ENCODE measurements at places on chromosomes 16 and 17.

DNA sequence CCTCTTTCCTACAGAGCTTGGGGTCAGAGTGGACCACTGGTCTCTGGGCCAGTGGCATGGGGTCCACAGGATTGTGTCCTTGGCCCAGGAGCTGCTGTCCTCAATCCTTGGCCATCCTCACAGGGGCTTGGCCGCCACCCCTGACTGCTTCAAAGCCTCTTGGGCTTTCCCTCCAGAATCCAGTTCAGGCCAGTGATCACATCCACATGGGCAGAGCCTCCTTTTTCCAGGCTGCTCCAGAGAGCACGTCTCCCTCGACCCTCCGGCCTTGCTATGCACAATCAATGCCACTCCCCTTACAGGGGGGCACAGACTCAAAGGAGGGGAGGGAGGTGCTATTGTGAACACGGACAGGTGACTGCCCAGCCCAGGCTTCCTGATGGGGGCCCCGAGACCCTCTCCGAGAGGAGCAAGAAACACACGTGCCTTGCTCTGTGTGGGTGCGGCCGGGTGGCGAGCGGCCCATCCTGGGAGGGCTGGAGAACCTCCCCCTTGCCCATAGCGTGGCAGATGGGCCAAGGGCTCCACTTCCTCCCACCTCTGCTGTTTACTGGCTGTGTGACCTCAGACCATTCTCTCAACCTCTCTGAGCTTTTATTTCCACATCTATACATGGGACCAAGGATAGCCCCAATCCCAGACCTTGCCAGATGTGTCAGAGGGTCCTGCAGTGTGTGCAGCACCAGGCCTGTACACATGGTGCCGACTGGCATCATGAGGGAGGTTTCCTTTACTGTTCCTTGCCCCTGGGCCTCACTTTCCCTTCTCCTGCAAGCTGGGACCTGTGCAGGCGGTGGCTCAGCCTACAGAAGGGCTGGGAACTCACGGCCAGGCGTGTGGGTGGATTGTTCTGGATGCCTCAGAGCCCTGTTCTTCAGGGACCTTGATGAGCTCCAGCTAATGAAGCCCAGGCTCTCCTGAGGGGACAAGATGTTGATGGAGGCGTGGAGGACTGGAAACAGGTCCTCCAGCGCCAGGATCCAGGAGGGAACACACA lies 229.0 kb upstream of the GSE1 start:
- DNase-seq, result no peak

- no peak for DNase-seq
Observed at GRCh38 chr16:53541326-53541725, 38.3 kb upstream of the AKTIP start.

GRCh38 chr16:8901320-8901861 lies 19.2 kb downstream of the LITAFD start:
- no peak for DNase-seq

GRCh38 chr16:24736758-24737157 lies 7.3 kb downstream of the TNRC6A start:
- no peak for DNase-seq

- DNase-seq, result no peak
Observed at GRCh38 chr17:7508145-7508544, 24.0 kb downstream of the POLR2A start.

DNA sequence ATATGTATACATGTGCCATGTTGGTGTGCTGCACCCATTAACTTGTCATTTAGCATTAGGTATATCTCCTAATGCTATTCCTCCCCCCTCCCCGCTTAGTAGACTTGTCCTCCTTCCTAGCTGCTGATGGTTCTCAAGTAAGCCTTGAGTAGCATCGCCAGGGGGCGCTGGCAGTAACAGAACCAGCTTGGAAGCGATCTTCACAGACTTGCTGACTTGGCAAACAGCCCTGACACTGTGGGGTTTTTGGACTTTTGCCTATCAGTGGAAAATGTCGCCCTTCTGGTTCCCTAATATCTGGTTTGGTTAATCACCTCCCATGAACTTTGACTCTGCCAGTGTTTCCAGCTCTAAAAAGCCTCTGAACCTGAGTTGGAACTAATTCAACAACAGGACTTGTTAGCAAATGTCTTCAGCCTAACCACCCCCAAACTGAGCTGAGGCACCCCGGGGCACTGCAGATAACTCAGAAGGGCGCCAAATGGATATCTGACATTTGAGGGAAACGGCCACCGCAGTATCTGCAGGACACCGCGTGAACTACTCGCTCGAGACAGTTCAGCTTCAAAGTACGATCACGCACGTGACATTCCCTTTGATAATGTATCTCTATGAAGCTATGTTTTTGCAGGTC lies 15.4 kb upstream of the SPATA32 start:
- DNase-seq, result peak; percentile 96

DNA sequence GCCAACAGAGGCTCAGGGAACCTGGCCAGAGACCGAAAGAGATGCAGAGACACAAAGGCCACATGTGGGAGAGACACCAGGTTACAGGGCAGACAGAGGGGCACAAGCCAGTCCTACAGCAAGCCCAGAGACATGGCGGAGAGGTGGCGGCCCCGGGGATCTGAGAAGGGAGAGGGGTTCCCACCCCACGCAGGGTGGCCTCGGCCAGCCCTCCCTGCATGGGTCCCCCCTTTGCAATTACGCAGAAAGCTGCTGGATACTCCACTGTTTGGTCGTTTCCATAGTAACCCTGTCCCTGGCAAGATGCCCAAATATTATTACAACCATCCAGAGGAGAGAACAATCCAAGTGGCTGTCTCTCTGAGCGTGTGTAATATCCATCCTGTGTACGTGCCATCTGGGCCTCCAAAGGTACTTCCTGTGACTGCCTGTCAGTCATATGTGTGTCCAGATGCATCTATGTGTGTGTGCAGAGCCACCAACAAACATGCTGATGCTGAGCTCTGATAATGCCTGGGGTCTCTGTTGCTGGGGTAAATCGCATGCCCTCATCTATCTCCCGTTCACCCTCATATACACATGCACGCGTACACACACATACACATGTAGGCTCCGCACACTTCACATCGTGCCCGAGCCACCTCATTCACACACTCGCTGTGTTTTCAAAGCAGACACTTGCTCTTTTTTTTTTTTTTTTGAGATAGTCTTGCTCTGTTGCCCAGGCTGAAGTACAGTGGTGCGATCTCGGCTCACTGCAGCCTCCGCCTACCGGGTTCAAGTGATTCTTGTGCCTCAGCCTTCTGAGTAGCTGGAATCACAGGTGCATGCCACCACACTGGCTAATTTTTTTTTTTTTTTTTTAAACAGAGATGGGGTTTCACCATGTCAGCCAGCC lies 5.5 kb downstream of the PCGF2 start:
- no peak for DNase-seq

DNA sequence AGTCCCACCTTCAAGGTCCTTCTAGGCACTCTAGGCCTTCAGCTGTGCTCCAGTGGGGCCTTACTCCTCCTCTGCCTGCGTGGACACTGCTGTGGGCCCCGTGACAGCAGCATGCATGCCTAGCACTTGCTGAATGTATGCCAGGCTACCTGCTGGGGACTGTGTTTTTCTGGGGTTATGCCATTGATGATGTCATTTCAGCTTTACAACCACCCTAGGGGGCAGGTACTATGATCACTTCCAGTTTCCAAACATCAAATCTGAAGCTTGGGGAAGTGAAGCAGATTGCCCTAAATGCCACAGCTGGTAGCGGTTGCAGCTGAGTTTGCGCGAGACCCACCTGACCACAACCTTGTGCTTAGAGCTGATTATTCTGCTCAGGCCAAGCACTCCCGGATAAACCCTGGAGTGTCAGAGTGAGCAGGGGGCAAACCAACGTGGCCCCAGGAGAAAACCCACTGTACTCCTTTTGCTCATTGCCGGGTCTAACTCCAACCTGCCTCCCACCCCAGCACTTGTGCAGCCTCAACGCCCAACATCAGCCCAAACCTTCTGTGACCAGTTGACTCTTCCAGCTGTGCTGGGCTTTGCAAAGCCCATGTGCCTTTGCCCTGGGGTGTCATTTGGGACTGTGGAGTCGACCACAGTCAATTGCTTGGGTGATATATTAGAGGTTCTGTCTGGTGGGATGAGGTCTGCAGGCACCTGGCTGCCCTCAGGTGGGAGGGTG lies 168.4 kb downstream of the ENGASE start:
- DNase-seq, result no peak

DNA sequence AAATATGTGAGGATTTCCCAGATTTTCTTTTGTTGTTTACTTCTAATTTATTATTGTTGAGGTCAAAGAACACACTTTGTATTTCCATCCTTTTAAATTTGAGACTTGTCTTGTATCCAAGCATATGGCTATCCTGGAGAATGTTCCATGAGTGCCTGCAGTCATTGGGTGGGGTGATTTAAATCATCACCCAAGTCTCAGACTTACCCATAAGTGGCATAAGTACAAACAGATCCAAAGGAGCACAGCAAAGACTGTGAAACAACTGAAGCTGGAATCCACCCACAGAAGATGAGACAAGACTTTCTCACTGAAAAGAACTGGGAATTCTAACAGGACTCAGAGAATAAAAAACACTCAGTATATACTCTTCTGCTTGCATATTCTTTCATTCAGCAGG lies 239.9 kb downstream of the CEP112 start:
- no peak for DNase-seq

- peak; percentile 49 for DNase-seq
Observed at GRCh38 chr17:75428543-75429469, 23.3 kb upstream of the GRB2 start.

DNA sequence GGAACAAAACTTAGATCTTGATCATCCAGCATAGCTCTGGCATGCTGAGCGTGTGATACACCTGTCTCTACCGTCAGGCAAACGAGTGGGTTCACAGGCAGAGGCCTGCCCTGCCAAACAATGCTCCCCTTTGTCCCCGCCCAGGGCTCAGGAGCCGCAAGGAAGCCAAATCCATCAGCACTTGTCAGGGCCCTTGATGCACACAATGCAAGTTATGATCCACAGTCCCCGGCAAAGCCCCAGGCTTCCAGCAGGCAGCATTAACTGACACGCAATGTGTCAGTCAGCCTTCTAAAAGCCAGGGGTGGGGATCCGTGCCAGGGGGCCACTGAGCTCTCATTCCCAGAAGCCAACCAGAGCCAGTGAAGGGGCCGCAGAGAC lies 460.9 kb downstream of the SLC39A11 start:
- DNase-seq, result no peak

GRCh38 chr16:4855804-4856203 lies 8.5 kb downstream of the UBN1 start:
- DNase-seq, result no peak

DNA sequence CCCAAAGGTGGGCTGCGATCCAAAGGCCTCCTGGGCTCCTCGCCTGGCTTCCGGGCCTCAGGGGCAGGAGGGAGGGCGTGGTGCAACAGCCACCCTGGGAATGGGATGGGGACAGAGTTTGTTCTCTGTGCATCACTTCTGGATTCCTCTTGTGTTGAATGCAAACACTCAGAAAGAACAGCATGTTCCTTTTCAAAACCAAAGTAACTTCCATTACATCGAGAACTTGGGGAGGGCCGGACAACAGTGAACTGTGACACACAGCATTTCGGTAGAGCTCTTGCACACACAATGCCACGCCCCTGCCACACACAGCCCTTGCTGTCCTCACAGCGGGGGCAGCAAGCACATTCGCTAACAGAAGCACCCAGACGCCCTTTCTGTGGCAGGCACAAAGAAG lies 36.1 kb upstream of the FASN start:
- no peak for DNase-seq

- no peak for DNase-seq
Observed at GRCh38 chr17:50832267-50832863, 3.0 kb upstream of the WFIKKN2 start.

GRCh38 chr17:45325810-45326209 lies 9.0 kb upstream of the MAP3K14 start:
- DNase-seq, result no peak

- no peak for DNase-seq
Observed at GRCh38 chr16:53792161-53792951, 88.4 kb downstream of the FTO start.

- peak; percentile 97 for DNase-seq
Observed at GRCh38 chr17:81512562-81513371, at the start of gene ACTG1. ACTG1 (minus strand) TSS chr17:81512799; CDS start chr17:81512354, 445 bp downstream.

DNA sequence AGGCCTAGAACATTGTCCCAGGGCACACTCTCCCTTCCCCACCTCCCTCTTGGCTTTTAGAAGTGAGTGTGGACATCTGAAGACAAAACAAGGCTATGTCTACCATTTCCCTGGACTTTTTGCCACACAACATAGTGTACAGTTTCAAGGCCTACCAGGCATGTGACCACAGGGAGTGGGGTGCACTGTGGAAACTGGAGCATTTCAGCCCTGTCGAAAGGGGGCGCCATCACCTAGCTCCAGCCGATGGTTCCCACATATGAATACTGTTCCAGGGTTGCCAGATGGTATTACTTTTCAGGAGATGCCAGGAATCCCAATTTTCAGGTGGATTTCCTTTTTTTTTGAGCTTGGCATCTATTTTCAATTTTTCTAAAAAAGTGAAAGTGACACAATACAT lies 140.7 kb downstream of the KATNIP start:
- DNase-seq, result peak; percentile 66

GRCh38 chr16:67531247-67531646 lies 2.6 kb downstream of the RIPOR1 start:
- no peak for DNase-seq

DNA sequence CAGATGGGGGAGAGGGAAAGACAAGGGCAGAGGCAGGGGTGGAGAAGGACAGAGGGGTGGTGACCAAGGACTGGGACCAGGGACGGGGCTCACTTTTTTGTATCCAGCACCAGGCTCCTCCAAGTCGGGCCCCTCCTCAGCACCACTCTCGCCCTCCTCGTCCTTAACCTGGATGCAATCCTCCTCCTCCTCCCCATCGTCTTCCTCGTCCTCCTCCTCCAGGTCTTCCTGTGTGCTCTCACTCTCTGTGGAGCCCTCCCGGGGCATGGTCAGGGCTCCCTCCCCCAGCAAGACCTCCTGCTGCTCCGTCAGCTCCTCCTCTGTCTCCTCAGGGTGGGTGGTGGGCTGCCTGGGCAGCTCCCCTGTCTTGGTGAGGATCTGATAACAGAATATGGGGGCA lies 16.8 kb downstream of the G6PC3 start:
- no peak for DNase-seq

- no peak for DNase-seq
Observed at GRCh38 chr16:8569650-8570346, 20.5 kb downstream of the TMEM114 start.

Measured in WERI-Rb-1 (cell line).